ENCODE measurements at places on chromosomes 4 and X.

GRCh38 chr4:102543030-102543928 lies 42.1 kb downstream of the NFKB1 start:
- DNase-seq: no peak

- DNase-seq: no peak
Observed at GRCh38 chrX:110745288-110745687, 50.3 kb downstream of the CHRDL1 start.

- DNase-seq: no peak
Observed at GRCh38 chr4:47831026-47831679, 6.7 kb downstream of the CORIN start.

DNA sequence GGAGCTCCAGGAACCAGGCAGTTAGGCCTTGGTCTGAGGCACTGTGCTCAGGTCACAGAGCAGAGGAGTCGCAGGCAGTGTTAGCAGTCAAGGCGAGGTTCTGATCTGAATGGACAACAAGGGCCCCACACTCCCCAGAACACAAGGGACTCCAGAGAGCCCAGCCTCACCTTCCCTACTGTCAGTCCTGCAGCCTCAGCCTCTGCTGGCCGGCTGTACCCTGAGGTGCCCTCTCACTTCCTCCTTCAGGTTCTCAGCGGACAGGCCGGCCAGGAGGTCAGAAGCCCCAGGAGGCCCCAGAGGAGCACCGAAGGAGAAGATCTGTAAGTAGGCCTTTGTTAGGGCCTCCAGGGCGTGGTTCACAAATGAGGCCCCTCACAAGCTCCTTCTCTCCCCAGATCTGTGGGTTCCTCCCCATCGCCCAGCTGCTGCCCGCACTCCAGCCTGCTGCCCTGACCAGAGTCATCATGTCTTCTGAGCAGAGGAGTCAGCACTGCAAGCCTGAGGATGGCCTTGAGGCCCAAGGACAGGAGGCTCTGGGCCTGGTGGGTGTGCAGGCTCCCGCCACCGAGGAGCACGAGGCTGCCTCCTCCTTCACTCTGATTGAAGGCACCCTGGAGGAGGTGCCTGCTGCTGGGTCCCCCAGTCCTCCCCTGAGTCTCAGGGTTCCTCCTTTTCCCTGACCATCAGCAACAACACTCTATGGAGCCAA lies 26.2 kb downstream of the MAGEA9 start:
- DNase-seq: no peak

DNA sequence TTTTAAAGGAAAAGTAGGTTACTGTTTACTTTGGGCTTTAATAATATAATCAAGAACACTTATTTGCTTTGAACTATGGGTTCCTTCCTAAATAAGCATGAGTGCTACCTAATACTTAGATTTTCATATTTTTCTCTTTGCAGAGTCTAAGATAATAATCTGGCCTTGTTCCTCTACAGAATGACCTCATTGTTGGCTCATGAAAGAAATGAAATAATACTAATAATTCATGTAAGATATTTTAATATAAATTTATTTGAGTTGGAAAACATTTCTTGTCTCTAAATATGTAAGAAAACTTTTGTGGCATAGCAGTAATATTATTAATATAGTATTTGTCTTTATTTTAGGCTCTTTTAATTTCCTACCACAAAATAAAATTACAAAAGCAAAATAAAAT lies 601.3 kb downstream of the IQCM start:
- DNase-seq: no peak

DNA sequence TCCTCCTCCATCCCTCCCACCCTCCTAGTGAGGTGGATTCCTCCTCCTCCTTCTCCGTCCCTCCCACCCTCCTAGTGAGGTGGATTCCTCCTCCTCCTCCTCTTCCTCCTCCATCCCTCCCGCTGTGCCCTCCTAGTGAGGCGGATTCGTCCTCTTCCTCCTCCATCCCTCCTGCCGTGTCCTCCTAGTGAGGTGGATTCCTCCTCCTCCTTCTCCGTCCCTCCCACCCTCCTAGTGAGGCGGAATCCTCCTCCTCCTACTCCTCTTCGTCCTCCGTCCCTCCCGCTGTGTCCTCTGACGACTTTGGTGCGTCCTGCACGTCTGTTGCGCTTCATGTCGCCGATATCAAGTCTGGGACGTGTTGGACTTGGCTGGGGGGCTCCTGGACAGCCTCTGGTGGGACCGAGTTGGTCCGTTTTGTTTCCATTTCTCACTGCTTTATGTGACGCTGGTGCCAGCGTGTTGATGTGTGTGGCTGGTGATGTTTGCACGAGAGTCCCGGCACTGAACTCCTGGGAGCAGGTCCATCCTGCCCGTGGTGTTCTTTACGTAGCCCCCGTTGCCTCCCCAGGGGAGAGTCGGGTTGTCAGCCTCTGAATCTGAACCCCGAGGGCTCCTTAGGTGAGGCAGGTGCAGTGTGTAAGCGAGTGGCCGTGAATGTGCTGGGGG lies 5.4 kb downstream of the AKAP17A start:
- DNase-seq: no peak

- no peak for DNase-seq
Observed at GRCh38 chr4:40471923-40472322, 136.8 kb downstream of the CHRNA9 start.

- no peak for DNase-seq
Observed at GRCh38 chr4:70743731-70744130, 22.0 kb downstream of the RUFY3 start.

GRCh38 chr4:16157609-16158503 lies 68.4 kb downstream of the TAPT1 start:
- DNase-seq: no peak

DNA sequence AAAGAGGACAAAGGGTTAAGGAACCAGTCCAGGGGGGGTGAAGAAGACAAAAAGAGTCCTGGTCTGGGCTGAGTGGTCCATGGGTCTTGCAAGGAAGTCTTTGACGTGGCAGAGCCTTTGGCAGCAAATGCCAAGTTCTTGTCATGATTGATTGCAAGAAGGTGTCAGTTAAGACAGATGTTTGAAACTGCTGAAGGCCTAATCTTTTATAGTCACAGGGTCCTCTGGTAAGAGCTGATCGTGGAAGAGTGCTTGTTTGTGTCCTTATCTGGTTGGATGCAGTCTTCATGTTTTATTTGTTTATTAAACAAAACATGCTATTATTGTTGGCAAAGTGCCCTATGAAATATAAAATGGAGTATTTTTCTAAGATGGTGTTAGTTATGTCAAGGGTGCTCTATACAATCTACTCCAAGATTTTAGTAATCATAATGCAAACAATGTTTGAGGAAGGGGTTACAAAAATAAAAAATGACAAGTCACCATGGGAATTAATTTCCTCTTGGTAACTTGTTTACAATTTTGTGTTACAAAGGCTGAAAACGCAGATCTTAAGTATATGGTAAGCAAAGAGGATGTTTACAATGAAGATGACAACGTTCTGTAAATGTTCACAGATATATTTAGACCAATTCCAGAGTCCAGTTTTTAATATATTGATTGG lies 85.9 kb downstream of the MAGED4 start:
- no peak for DNase-seq

- DNase-seq: no peak
Observed at GRCh38 chrX:136496186-136496763, 1.1 kb upstream of the HTATSF1 start.

- DNase-seq: no peak
Observed at GRCh38 chr4:7189066-7189465, 3.3 kb upstream of the SORCS2 start.

DNA sequence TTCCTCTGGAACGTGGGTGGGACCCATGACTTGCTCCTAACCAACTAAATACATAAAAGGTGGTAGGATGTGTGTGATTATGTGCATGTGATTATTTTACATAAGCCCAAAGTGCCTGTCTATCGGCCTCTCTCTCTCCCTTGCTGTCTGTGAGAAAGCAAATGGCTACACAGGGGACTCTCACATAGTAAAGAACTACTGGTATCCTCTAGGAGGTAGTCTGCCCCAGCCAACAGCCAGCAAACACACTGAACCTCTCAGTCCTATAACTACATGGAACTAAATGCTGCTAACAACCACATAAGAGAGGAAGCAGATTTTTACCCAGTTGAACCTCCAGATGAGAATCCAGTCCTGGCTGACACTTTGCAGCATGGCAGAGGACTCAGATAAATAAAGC lies 1249.4 kb downstream of the ADGRL3 start:
- DNase-seq: no peak

DNA sequence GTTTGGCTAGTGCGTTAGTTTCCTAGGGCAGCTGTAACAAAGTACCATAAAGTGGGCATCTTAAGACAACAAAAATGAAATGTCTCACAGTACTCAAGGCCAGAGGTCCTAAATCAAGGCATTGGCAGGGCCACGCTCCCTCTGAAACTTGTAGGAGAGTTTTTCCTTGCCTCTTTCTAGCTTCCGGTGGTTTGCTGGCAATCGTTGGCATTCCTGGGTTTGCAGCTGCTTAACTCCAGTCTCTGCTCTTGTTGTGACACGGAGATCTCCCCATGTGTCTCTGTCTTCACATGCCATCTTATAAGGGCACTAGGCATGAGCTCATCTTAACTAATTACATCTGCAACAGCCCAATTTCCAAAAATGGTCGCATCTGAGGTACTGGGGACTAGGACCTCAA lies 362.0 kb upstream of the BOD1L1 start:
- no peak for DNase-seq

- no peak for DNase-seq
Observed at GRCh38 chr4:75920327-75920726, 18.1 kb upstream of the PPEF2 start.

DNA sequence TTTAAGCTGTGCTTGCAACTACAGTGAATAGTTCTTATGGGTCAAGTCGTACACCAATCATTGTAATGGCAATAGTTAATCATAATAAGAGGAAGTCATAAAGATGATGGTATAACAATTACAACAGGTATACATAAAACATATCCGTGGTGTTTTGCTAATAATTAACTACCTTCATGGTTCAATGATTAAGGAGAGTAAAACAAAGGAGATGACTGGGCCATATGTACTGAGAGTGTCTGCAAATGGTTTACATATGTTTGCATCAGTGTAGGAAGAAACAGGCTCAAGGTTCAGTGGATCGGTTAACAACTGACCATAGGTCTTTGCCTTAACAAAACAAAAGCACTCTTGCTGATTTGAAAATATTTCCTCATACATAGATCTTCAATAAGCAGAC lies 253.0 kb downstream of the COX7B2 start:
- no peak for DNase-seq

GRCh38 chr4:30380404-30380998 lies 339.7 kb upstream of the PCDH7 start:
- no peak for DNase-seq

DNA sequence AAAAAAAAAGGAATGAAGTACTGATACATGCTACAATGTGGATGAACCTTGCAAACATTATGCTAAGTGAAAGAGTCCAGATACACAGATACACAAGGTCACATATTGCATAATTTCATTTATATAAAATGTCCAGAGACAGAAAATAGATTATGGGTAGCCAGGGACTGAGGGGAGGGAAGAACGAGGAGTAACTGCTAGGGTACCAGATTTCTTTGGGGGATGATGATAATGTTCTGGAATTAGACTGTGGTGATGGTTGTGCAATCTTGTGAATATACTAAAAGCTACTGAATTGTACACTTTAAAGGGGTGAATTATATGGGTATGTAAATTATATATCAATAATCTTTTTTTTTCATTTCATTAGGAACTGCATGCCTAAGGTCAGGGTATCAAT lies 20.8 kb upstream of the AP1AR start:
- DNase-seq: no peak

DNA sequence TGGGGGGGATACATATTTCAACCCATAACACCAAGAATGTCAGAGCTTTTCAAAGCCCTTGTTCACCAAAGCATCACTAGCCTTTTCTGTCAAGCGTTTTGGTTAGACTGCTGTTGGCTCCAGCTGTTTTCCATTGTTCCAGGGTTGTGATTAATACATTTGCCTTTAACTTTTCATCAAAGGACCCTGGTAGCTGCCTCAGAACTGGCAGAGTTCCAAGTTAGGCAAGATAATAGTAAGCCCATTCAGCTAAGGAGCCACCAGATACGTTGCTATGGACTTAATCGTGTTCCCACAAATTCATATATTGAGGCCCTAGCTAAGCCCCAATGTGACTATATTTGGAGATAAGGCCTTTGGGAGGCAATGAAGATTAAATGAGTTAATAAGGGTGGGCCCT lies 37.1 kb downstream of the ENOPH1 start:
- DNase-seq: no peak

DNA sequence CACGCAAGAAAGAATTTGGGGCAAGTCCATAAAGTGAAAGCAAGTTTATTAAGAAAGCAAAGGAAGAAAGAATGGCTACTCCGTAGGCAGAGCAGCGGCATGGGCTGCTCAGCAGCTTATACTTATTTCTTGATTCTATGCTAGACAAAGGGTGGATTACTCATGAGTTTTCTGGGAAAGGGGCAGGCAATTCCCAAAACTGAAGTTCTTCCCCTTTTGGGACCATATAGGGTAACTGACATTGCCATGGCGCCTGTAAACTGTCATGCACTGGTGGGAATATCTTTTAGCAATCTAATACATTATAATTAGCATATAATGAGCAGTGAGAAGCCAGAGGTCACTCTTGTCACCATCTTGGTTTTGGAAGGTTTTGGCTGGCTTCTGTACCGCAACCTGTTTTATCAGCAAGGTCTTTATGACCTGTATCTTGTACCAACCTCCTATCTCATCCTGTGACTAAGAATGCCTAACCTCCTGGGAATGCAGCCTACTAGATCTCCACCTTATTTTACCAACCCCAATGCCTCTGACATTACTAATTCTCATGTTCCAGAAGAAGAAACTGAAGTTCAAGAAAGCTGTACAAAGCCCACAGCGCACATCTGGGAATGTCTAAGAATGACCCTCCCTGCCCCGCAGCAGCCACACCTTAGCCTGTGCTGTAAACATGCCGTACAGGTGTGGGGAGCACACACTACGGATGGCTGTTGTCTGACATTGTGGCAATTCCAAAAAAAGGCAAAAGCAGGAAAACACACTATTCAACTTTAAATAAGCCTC lies 18.6 kb downstream of the RXFP1 start:
- no peak for DNase-seq

GRCh38 chrX:135596495-135596894 lies 76.0 kb downstream of the INTS6L start:
- DNase-seq: peak; percentile 9

- no peak for DNase-seq
Observed at GRCh38 chr4:3328814-3329663, 36.2 kb downstream of the RGS12 start.

- no peak for DNase-seq
Observed at GRCh38 chr4:105998171-105999063, 103.1 kb downstream of the NPNT start.

- no peak for DNase-seq
Observed at GRCh38 chr4:85166318-85166717, 199.8 kb upstream of the WDFY3 start.

DNA sequence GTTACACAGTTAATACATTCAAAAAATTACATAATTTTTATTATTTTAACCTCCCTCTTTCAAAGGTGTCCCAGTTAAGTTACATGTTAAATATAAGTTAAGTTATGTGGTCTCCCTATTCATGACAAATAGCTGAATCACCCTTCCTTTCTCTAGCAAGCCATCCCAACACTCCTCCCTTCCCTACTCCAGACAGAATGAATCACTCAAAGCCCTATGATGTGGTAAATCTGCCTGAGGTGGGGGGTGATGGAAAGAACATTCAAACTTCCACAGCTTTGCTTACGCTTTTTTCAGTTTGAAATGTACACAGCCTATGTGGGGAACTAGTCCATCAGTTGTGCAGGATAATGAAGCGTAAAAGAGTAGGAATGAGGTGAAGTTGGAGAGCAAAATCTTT lies 90.2 kb downstream of the CXCL13 start:
- DNase-seq: no peak

GRCh38 chr4:1410491-1411325 lies 4.5 kb upstream of the NKX1-1 start:
- DNase-seq: no peak

GRCh38 chrX:107725761-107726555 lies 49.6 kb downstream of the TSC22D3 start:
- no peak for DNase-seq

- no peak for DNase-seq
Observed at GRCh38 chr4:173647902-173648301, 117.9 kb upstream of the HAND2 start.
